ENCODE measurements at places on chromosomes 12 and 14. TPM values are rescaled to one million over a fixed set of nuclear protein-coding genes. Genes with fewer than 3 reads are reported as not detected.

CLEC1B gene
- 1.2 TPM for polyA plus RNA-seq

HOXC10 gene
- 4.3 TPM for polyA plus RNA-seq

ACTR10 gene
- polyA plus RNA-seq = 87.2 TPM

LRRK2 gene
- 3.4 TPM for polyA plus RNA-seq

B4GALNT3 gene
- polyA plus RNA-seq = 34.6 TPM

SYNDIG1L gene
- 0.21 TPM for polyA plus RNA-seq

TAS2R31 gene
- polyA plus RNA-seq = not detected

DNM1L gene
- 75.5 TPM for polyA plus RNA-seq

PLEK2 gene
- 7.1 TPM for polyA plus RNA-seq

MGAT2 gene
- polyA plus RNA-seq = 58.3 TPM

KRT80 gene
- polyA plus RNA-seq = 1.0 TPM

TAS2R8 gene
- not detected for polyA plus RNA-seq

SLC8A3 gene
- polyA plus RNA-seq = 0.61 TPM

HIGD1C gene
- 3.4 TPM for polyA plus RNA-seq

HOXC9 gene
- polyA plus RNA-seq = 2.4 TPM

RITA1 gene
- polyA plus RNA-seq = 14.3 TPM

POTEM gene
- polyA plus RNA-seq = 0.54 TPM

P2RX2 gene
- polyA plus RNA-seq = 3.0 TPM

POLE2 gene
- polyA plus RNA-seq = 8.2 TPM

All from testis (tissue), 5 donors.